GM12891 (cell line): ENCODE measurements at places on chromosomes 11 and 22.

- no peak for DNase-seq
Observed at GRCh38 chr11:36373016-36374010, 77.2 kb downstream of the PRR5L start.

DNA sequence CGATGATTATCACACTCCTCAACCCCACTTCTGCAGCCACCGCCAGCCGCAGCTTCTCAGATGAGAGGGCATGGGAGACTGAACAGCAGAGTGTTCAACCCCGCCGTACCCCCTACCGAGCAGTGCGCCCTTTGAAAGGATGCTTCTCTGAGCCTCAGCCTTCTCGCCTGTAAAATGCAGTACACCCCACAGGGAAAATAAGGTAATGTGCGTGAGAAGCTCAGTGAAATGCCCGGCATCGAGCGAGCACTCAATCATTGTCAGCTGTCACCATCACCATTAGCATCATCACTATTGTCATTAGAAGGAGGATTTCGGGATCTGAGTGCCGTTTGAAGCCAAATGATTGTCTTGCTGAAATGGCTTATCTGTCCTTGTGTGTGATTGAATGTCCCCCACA lies 13.6 kb downstream of the TRIM29 start:
- DNase-seq, result no peak

DNA sequence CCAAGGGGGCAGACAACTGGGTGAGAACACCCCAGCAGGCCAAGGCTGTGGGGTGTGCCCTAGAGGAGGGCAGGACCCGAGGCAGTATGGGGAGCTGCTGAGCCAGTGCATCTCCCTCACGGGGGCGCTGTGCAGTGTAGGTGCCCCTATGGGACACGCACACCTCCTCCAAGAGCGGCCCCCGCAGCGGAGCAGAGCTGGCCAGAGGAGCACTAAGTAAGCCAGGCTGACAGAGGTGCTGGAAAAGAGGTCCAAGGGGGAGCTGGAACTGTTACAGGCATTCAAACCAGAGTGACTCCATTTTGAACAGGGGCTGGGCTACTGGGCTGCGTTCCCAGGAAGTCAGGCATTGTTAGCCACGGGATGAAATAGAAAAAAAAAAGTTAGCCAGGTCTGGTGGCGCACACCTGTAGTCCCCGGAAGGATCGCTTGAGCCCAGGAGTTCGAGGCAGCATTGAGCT lies 41.8 kb downstream of the TST start:
- peak; percentile 62 for DNase-seq

DNA sequence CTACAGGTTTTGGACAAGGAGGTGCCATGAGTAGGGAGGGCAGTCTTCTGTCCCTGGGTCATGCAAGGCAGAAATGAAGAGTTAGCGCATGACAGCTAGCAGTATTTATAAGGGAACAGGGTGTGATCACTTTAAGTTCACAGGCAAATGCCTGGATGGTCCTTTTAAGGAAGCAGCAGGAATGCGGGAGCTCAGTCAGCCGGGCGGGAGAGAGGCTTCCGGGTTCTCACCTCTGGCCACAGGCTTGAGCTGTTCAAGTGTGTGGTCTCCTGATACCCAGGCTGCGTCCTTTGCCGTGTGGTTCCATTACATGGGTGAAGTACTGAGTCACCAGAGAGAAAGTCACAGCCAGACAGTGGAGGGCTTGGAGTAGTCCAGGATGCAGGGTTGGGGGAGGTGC lies 105.4 kb downstream of the BCR start:
- DNase-seq, result no peak

DNA sequence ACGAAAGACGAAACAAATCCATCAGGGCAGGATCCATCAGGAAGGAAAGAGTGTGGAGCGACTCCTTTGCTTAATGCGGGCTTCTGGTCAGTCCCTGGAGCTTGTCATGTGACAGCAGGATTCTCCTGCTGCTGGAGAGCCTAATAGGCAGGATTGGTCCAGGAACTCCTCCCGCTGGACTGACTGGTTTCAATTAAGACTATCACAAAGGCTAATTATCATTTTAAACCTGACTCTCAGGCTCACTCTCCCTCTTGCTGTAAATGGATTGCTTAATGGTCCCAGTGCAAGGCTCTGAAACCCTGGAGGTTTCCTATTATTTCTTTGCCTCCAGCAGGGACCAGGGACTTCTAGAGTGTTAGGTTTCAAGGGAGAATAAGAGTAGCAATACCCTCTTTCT lies 493.8 kb downstream of the NTM start:
- no peak for DNase-seq

DNA sequence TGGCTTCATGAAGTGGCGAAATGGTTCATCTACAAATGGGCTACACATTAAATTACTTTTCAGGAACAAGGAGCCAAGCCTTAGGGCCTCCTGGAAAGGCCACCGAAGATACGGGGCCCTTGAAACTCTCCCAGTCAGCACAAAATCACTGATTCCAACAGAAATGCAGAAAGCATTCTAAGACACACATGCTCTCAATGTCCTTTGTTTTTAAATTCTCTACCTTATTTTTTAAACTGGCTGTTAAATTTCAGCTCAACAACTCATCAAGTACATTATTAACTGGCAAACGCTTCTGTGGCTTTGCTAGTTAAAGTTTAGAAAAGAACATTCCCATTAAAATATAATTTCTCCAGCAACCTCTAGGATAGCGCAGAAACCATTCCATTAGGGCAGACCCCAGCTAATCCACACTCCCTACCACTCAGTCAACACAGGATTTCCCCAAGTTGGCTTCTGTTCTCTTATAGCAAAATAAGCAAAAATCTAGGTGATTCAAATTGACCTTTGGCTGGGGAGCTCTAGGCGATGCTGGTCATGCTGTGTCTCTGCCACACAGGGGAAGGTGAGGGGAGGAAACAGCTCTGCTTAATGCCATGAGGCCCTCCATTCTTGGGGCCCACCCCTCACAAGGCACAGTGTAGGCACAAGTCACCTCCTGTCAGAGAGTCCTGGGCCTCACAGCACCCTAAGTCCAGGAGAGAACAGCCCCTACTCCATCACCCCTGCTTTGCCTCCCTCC lies 47.1 kb downstream of the PLEKHA7 start:
- no peak for DNase-seq

GRCh38 chr11:15180212-15180792 lies 65.6 kb downstream of the INSC start:
- no peak for DNase-seq

GRCh38 chr11:10051868-10052586 lies 242.0 kb downstream of the SBF2 start:
- DNase-seq, result no peak

DNA sequence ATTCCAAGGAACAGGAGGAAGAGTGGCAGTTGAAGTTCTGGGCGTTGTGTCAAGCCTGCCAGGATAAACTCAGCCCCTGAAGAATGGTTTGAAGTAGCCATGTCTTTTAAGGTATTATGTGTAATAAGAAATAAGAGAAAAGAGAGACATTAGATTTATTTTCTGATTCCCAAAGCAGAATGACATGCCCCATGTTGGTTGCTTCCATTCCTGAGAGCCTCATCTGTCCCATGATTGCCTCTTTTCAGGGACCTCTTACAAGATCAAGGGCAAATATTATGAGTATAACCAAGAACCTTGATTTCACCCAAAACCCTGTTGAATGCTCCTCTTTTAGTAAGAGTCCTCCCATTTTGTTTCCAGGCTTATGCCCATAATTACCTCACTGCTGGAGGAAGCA lies at the start of gene OR8D2:
Gene OR8D2 (minus strand): TSS at position 101 of the 400 bp plus-strand sequence. CDS start 0 bp downstream, at position 101.
- DNase-seq, result no peak

- DNase-seq, result no peak
Observed at GRCh38 chr11:117097014-117097388, 1.2 kb downstream of the SIK3 start.

- no peak for DNase-seq
Observed at GRCh38 chr11:78841456-78842060, 266.9 kb upstream of the NARS2 start.
